Occipital lobe (tissue), 3 donors: ENCODE measurements at places on chromosomes 13 and 19. TPM values are rescaled to one million over a fixed set of nuclear protein-coding genes. Genes with fewer than 3 reads are reported as not detected.
A peak's percentile ranks its signal among the peaks of the same experiment; 100 is the strongest.

- DNase-seq = no peak
Measured at GRCh38 chr13:40376296-40376849, 290.1 kb downstream of the FOXO1 start.

Gene PTPRS
- total RNA-seq = 188 TPM

- no peak for DNase-seq
Measured at GRCh38 chr19:9171393-9171991, 7.3 kb upstream of the OR7D2 start.

Gene MIDN
- total RNA-seq = 15.3 TPM

Gene CRLF1
- total RNA-seq = 0.94 TPM

GRCh38 chr13:34416971-34417380, 525.1 kb upstream of the NBEA start:
- no peak for DNase-seq

Gene CYSLTR2
- 1.1 TPM for total RNA-seq

GRCh38 chr13:51707461-51707860, 96.5 kb downstream of the DHRS12 start:
- no peak for DNase-seq

GRCh38 chr19:18657590-18658365, 20.9 kb downstream of the KLHL26 start:
- DNase-seq = peak; percentile 58

GRCh38 chr13:27176470-27177410, 5.1 kb upstream of the USP12 start:
- DNase-seq = no peak

Gene ZNF528
- 57.9 TPM for total RNA-seq

Gene PLEKHA4
- 0.31 TPM for total RNA-seq

GRCh38 chr13:98492335-98493041, 84.4 kb downstream of the STK24 start:
- DNase-seq = no peak

Gene PRSS57
- total RNA-seq = not detected

DNA sequence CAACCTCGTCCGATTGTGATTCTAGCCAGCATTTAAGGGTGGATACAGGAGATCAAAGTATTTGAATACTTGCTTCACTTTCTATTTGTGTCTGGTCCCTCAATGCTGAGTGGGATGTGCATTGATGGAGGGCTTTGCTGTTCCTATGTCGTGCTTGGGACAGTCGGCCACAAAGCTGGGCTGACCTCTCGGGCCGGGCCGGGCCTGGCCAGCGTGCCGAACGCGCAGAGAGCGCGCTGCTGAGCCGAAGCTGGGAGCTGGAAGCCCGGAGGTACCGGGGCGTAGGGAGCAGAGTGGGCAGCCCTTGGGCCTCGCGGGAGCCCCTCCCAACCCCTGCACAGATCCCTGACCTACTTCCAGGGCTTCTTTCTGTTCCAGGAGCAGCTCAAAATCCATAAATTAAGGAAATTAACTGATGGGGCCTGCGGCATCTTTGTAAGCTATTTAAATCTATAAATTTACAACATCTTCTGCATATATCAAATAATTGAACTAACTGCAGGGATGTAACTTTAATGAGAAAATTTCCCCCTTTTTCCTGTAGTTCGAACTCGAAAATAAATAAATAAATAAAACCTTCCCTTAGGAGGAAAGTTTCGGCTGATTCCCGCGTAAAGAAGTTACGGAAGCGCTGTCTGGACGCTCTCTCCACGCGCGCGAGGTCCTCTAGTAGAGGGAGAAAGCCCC, 1.8 kb upstream of the KCTD15 start:
- DNase-seq = no peak

GRCh38 chr19:14375582-14376291, 5.5 kb upstream of the ADGRE5 start:
- no peak for DNase-seq

Gene NANOS3
- 5.6 TPM for total RNA-seq
